Temporal lobe (tissue), 4 donors: ENCODE measurements at places on chromosomes 7 and 10. TPM values are rescaled to one million over a fixed set of nuclear protein-coding genes. Genes with fewer than 3 reads are reported as not detected.

Gene UCN3
- not detected for total RNA-seq

Gene ADGRA1
- total RNA-seq = 3.9 TPM

Gene HTR7
- 12.5 TPM for total RNA-seq

Gene TMEM178B
- 64.7 TPM for total RNA-seq

Gene GPR85
- total RNA-seq = 131 TPM

Gene CNTNAP2
- total RNA-seq = 83.8 TPM

Gene YAE1
- 46.5 TPM for total RNA-seq

Gene RNF32
- 0.98 TPM for total RNA-seq

Gene CCL24
- total RNA-seq = not detected

Gene TEX47
- not detected for total RNA-seq

Gene CRPPA
- total RNA-seq = 4.4 TPM

Gene GIMAP5
- total RNA-seq = 2.7 TPM

Gene CYP3A5
- total RNA-seq = under 0.01 TPM

Gene IFIT1B
- total RNA-seq = 0.49 TPM

Gene STN1
- total RNA-seq = 4.9 TPM

Gene GPR141
- 0.98 TPM for total RNA-seq

Gene TMEM140
- 0.49 TPM for total RNA-seq

Gene EPHB6
- total RNA-seq = 48.7 TPM
